ENCODE measurements at places on chromosomes 13 and 19.

GRCh38 chr13:74329962-74330361, 195.8 kb upstream of the KLF12 start:
- DNase-seq: no peak

- DNase-seq: no peak
Measured at GRCh38 chr13:25192936-25193335, 20.8 kb upstream of the AMER2 start.

DNA sequence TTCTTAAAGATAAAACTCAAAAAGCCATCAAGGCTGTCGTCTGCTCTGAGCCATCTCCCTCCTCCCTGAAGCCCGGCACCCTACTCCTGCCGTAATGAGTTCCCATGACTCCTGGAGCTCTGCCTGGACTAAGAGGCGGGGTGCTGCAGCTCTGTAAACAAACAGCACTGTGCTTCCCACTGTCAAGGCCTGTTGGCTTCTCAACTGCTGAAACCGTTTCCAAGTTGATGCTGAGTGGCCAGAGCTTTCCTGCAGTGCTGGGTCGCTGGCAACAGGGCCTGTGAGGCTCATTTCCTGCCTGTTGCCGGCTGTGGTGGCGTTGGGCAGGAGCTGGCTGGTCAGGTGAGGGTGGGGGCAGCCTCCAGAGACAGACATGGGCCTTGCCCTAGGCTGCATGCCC, 26.7 kb upstream of the ISYNA1 start:
- DNase-seq: peak; percentile 40

DNA sequence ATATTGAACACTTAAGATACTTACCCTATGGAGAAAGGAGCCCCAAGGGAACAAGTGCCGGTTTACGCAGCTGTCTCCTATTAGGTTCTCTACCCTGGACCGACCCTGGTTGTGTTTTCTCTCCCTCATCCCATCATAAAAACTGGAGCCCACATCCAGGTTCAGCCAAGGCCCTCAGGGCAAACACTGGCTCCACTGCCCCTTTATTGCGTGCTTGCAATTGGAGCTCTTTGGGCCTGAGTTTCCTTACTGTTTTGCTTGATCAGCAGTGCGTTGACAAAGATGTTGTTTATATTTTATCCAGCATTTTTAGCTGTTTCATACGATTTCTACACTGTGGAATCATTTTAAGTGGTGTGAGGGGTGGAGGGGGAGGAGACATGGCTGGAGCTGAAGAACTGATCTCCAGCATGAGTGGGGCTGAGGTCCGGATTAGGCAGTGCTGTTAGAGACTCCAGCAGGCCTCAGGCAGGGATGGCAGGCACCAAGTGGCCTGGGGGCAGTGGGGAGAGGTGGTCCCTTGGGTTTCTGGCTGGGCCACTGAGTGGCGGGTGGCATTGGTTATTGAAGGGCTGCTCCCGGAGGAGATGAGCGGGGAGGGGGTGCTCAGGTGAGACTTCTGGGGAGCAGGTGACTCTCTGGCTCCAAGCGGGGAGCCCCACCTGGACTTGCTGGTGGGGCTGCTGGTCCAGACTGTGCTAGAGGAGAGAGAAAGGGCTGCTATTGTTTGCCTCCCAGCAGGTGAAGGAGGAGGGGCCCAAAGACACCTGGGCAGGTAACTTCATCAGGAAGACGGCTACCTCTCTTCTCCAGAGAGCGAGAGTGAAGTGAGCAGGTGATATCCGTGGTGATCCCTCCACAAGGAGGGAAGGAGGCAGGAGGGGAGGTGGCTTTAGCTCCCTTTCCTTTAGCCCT, 62.4 kb upstream of the RNF113B start:
- DNase-seq: no peak

DNA sequence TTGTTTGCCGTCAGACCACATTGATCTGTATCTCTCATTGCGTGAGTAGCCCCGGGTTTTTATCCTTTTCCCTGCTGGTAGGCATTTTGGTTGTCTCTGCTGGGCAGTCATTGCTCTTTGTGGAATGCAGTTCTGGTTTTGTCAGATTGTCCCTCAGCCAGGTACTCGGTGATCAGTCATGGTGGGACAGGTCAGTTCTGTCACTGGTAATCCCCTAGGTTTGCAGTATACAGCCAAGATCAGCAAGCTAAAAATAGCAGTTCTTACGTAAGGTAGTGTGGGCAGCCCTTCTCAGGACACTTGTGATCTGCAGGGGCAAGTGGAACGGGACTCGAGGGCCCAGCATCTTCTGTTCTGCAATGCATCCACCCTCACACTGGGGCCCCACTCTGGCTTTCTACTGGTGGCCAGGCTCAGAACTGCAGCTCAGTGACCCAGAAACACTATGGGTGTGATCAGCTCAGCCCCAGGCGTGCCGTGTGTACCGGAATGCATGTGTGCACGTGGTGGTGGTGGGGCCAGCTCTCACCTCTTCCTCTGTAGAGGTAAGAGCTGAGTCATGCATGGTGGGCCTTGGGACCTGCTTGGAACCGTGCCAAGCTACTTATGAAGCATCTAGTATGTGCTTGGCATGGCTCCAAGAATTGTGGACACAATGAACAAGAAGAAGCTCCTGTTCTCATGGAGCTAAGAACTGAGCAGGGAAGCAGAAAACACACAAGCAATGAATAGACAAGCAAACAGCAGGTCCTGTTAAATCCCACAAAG, 6.3 kb downstream of the PLEKHF1 start:
- DNase-seq: peak; percentile 74

DNA sequence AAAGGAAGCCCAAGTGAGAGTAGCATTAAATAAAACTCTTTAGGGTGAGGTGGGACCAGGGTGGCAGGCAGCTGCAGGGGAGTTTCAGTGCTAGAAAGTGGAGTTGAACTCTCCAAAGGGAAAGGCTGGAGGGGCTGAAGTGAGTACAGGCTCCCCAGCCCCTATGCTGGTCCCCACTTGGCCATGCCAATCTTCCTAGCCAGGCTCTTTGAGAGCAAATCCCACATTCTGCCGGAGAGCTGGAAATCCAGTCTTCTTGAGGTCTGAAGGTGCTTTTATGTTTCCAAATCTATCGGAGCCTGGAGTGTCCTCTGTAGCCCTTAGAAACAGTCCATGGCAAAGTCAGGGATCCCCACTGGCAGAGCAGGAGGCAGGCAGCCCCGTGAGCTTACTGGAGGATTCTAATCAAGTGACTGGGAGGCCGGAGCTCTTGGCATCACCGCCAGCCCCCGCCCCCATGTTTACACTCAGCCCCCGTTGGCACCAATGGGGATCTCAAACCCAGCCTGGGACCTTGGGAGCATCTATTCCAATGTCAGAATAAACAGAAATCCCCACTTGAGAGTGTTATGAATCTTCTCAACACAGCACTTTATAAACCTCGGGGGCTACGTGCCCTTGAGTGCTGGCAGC, 18.3 kb downstream of the ZNF536 start:
- DNase-seq: no peak

DNA sequence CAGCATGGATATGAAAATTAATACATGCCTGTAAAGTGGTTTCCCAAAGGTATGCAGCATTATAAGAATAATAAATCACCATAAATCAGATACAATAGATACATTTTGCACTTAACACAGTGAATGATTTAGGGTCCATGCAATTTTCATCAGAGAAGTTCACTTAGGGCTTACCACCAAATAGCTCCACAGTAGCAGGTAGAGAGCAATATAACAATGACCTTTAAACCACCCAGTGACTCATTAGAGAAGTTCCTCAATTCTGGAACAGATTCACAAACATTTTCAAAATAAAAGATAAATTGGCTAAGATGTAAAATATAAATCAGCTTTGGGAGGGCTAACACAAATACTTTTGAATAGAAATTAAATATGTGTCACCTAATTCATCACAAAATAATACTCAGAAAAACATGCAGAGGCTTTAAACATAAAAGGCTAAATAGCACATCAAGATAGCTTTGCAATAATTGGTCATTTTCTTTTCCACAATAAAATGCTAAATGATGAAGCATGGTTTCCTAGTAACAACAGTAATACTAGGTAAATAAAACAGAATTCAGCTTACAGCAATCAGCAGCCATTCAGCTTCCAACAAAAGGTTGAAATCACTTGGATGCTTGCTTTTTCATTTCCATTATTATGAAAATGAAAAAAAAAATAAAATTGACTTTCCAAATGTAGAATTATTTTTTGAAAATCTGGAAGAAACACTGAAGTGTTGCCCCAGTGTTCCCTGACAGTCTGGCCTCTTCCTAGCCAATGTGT, 84.3 kb upstream of the NBEA start:
- DNase-seq: peak; percentile 69

DNA sequence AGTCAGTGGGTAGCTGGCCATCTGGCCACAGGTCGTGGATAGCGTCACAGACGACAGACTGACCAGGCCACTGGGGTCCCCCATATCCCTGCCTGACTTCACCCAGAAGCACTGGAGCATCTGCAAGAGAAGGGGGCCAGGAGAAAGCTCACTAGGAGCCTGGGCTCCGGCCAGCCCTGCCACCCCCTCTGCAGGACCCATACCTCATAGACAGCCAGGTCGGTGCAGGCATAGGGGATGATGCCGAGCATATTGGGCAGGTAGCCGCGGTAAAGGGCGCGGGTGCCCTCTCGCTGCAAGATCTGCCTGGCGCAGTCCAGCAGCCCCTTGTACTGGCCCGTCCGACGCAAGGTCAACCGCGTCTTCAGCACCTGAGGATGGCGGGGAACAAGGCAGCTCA, 2.5 kb upstream of the KHSRP start:
- no peak for DNase-seq

DNA sequence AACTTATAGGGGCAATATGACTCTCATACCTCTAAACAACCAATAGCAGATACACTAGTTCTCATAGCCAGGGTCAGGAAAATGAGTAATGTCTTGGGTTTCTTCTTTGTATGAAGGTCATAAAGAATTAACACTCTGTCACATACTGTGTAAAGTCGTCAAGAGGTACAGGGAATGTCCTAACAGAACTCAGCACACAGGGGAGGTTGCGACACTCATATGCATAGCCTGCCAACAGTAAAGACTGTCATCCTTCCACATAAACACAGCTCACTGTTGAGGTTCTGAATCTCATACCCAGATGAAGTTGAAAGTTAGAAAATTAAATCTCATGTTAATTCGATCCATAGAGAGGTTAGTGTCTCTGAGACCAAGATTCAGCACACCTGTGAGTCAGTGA, 34.2 kb upstream of the ZNF254 start:
- no peak for DNase-seq
